ENCODE measurements at places on chromosomes 7 and 10.

DNA sequence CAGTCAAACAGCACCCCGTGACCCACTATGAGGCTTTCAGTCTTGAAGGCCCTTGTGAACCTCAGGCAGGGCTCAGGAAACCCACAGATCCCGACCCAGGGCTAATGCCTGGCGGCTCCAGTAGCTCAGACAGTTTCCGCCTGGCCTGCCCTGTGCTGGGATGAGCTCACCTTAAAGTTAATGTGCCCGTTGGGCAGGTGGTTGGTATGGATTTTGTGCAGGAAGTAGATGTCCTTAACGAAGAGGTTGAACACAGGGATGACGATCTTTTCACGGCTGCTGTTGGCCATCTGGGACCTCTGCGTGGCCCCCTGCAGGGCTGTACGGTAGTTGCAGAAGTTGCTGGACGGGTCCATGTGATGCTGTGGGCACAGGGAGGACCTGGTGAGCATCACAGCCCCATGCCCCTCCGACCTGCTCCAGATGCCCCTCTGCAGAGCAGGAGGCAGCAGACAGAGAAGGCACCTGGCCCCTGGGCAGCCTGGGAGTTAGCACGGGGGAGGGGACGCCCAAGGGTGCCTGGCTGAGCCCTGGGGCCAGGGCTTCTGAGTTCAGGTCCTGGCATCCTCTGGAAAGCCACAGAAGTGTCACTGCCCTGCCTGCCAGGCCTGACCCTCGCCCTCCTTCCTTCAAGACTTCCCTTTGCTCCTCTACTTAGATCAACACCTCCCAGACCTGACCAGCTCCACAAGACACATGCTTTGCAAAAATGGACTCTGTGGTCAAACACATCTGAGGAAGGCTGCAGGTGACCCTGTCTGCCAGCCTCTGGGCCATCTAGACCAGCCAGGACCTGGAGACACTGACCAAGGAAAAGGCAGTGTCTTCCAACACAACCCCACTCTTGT is 59.8 kb downstream of the CSGALNACT2 start:
- DNase-seq, result no peak

GRCh38 chr7:93890464-93891068 is at the start of gene TFPI2:
Gene TFPI2 (minus strand): TSS chr7:93890753. CDS start chr7:93890678, 75 bp downstream.
- no peak for DNase-seq

DNA sequence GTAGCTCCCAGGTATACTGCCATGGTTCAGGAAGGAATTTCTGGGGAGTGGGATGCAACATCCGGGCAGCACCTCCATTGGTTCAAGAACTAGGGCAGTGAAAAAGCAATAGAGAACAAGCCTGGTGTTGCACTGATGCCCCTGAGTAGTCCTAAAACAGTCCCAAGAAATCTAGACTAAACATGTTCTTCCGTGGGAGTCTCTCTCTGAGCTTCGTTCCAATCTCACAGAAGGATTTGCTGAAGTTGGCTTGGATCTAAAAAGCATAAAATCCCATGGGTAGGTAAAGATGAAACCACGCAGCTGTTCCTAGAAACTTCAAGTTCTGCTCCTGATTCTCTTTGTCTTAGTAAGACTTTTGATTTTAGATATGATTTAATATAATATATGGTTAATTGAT is 154.5 kb downstream of the PLXDC2 start:
- DNase-seq, result no peak

DNA sequence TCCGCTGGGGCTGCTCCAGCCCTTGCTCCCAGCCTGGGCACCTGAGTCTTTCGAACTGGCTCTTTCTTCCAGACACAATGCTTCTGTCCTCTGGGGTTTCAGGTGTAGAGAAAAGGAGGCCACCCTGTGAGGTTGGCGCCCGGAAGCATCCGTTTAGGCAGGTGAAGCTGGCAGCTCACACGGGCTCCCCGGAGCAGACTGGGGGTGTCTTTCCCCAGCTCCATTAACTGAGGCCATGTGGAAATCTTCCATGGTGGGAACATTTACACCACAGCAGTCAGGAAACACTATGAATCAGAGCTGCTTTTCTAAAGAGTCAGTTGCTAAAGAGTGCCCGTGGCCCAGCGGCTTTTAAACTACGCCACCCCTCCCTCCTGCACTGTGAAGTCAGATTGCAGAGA is 29.2 kb downstream of the PRKAG2 start:
- no peak for DNase-seq

GRCh38 chr10:517241-517830 is 172.1 kb downstream of the DIP2C start:
- no peak for DNase-seq

GRCh38 chr7:108322925-108323832 is 133.1 kb downstream of the NRCAM start:
- DNase-seq, result no peak

DNA sequence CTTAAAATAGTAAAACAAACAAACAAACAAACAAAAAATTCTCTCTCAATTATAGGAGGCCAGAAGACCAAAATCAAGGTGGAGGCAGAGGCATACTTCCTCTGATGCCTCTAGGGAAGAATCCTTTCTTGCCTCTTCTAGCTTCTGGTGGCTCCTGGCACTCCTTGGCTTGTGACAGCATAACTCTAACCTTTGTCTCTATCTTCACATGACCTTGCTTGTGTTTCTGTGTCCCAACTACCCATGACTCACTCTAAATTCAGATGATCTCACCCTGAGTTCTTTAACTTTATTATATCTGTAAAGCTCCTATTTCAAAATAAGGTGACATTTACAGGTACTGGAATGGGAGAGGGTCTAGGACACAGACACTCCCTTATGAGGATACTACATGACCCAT is 88.3 kb upstream of the ANTXRL start:
- DNase-seq, result no peak
